Hematopoietic multipotent progenitor cell treated with erythropoietin and hydrocortisone succinate and interleukin-3 and kit ligand, for 4 days (in vitro differentiated cells): ENCODE measurements at places on chromosomes 7 and 10.

DNA sequence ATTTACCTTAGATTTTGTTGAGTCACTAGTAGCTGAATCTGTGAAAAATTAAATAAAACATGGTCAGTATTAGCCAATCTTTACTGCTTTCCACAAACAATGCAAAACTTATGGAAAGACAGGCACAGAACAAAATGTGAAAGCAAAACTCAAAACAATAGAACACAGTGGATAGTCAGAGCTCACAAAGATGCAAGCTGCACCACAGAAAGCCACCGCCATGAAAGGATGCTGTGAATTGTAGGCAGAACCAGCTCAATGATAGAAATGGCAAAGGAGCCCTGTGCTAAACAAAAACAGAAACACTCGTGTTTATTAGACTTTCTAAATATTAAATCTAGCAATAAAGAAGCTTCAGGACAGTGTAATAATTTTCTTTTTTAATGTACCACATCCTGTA lies 134.4 kb downstream of the ARHGAP21 start:
- DNase-seq: no peak

GRCh38 chr10:87818505-87819288 lies 671 bp upstream of the ATAD1 start:
- peak; percentile 61 for DNase-seq

DNA sequence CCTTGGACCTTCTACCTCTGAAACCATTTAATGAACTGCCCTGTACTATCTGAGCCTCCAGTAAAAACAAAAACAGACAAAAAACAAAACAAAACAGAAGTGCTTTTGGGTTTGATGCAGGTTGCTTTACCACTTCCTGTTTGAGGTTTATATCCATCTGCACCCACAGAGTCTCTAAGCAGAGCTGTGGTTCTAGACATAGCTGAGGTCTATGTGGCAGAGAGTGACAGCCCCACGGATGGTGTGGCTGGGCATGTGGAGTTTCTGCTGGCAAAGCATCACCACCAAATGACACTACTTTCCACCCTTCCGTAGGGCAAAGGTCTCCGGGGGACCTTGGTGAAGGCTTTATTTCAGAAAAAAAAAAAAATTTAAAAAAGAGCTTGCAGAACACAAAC lies 754.2 kb downstream of the GRID1 start:
- DNase-seq: peak; percentile 56

DNA sequence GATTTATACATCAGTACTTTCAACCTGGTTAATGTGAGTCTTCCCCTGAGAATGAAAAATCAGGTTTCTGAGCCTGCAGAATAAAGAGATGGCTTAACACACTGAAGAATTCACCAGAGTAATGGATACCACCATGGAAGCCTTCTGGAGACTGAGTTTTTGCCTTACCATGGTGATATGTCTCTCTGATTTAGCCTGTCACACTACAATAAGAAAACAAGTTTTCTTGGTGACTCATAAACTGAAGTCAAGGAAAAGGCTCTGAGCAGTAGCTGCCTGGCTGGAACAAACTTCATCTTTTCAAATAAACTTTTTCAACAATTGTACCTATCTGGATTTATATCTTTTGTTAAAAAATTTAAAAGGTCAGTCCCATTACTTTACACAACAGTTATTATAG lies 229.0 kb downstream of the PRPF18 start:
- DNase-seq: no peak

DNA sequence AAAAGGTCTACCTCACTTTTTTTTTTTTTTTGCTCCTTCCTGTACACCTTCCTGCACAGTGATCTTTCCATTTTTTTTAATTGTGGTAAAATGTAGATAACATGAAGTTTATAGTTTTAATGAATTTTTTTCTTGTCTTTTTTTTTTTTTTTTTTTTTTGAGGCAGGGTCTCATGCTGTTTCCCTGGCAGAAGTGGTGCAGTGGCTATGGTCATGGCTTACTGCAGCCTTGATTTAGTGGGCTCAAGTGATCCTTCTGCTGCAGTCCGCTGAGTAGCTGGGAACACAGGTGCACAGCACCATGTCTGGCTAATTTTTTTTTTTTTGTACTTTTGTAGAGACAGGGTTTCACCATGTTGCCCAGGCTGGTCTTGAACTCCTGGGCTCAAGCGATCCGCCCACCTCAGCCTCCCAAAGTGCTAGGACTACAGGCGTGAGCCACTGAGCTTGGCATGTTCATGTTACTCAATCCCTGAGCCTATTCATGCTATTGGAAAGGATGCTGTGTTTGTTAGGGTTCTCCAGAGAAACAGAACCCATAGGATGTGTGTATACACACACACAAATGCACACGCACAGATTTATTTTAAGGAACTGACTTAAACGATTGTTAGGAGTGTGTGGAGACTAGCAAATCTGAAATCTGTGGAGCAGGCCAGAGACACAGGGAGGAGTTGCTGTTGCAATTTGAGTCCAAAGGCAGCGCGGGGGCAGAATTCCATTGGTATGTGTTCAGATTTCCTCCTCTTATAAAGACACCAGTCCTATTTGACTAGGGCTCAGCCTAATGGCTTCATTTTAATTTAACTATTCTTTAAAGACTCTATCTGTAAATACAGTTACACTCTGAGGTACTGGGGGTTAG lies 29.1 kb downstream of the GALNT11 start:
- no peak for DNase-seq

DNA sequence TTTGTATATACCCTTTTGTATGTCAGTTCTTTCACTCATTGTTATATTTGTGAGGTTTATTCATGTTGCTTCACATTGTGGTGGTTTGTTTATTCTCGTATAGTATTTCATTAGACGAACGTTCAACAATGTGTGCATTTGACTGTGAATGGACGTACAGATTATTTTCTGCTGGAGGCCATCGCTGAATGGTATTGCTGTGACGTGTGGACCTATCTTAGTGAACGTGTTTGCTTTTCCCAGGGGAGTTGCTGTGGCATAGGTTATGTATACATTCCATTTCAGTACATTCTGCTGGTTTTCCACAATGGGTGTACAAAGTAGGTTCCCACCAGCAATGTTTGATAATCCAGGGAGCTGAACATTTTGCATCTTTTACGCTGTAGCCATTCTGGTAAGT lies 31.1 kb upstream of the PLEKHS1 start:
- DNase-seq: no peak

DNA sequence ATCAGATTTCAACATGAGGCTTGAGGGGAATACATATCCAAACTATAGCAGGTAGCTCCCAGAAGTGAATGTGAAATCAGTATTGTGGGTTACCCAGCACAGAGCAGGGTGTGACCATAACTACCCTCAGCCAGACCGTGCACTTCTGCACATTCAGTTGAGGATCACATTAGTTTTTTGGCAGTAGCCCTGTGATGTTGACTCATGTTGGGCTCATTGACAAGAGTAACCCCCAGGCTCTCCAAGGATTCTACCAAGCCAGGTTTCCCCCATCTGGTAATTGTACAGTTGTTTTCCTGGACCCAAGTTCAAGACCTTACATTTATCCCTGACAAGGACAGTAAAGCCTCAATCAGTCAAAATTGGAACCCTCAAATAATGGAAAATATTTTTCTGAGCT lies 11.7 kb upstream of the CPA4 start:
- DNase-seq: no peak

GRCh38 chr10:101008823-101009423 lies 9.3 kb downstream of the LZTS2 start:
- DNase-seq: no peak

DNA sequence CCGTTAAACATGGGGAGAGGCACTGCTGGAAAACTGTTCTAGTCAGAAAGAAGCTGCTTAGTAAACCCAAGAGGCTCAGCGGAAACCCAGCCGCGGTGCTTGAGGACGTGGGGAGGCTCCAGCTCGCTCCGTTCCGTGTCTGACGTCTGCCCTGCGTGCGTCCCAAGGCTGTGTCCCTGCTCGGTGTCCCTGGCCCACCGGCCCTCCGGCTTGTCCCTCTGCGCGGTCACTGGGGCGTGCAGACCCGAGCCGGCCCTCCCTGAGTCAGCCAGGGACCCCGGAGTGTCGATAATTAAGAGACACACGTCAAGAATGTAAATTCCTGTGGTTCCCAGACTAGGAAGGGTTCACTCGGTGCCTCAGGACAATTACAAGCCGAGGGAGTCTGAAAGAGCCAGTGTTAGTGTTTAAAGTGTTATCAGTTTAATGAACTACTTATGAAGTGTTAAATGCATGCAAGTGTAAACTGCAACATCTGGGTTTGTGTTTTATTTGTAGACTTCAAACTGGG lies 98.9 kb downstream of the WDR11 start:
- no peak for DNase-seq

DNA sequence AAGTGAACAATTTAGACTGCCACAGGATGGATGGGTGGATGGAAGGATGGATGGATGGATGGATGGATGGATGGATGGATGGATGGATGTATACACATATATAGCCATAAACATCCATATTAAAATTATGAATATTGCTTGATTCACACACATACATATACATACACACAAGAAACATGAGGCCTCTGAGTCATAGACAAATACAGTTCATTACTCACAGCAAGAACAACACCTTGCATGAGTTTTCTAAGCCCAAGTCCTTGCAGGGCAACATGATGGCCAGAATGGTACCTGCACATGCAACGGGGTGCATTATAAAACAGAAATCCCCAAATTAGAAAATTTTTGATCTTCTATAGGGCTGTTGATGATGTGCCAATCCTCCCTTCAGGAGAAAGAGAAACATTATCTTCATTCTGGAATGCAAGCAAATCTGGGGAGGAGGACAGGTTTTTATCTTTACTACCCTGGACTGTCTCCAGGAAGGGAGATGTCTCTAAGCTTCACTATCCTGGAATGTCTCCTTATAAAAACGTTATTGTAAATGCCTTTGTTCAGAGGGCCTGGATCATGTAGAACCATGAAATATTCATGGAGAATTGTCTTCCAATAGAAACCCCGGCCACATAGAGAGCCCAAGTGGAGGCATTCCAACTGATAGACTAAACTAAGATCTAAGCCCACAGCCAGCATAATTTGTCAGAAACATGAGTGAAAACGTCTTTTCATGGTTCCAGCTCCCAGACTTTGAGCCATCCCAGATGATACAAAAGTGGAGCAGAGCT lies 238.6 kb upstream of the LRRN3 start:
- no peak for DNase-seq

- no peak for DNase-seq
Measured at GRCh38 chr7:115682507-115682906, 348.1 kb downstream of the TFEC start.

GRCh38 chr7:152161171-152161570 lies 135.7 kb downstream of the GALNT11 start:
- DNase-seq: no peak

GRCh38 chr10:48209241-48209640 lies 65.3 kb downstream of the FRMPD2 start:
- no peak for DNase-seq

- no peak for DNase-seq
Measured at GRCh38 chr7:55515569-55516279, 56.6 kb downstream of the VOPP1 start.

DNA sequence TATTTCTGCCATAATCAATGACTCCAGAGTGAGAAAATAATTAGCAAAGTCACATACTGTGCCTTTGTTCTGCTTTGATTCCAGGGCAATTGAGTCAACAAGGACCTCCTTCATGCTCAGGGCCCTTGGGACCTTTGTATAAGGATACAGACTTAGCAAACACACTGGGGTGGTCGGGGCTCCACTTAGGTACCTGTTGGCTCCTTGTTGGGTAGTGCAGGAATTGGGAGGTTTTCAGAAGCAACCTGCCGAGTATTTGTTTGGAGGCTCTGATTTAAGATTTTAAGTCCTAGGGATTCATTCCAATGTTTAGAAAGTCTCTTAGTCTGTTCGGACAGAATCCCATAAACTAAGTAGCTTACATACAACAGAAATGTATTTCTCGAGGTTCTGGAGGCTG lies 3.0 kb downstream of the ADCK2 start:
- no peak for DNase-seq

GRCh38 chr7:142280263-142280662 lies 22.4 kb upstream of the PRSS58 start:
- DNase-seq: no peak

- no peak for DNase-seq
Measured at GRCh38 chr7:1977876-1978441, 254.8 kb downstream of the MAD1L1 start.

DNA sequence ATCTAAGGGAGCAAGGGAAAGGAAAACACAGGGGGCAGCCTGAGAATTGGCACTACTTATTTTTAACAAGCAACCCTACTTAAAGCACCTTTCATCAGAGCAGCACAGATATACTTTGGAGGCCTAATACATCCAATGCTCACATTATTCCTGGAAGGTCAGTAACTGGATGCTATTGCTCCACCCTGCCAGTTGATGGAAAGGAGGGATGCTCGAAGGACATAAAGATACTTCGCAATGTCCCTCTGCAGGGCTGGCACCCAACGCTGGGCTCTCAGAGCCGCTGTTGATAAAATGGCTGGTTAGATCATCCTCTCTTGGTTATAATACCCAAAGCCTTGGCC lies 307.9 kb upstream of the AOAH start:
- no peak for DNase-seq

DNA sequence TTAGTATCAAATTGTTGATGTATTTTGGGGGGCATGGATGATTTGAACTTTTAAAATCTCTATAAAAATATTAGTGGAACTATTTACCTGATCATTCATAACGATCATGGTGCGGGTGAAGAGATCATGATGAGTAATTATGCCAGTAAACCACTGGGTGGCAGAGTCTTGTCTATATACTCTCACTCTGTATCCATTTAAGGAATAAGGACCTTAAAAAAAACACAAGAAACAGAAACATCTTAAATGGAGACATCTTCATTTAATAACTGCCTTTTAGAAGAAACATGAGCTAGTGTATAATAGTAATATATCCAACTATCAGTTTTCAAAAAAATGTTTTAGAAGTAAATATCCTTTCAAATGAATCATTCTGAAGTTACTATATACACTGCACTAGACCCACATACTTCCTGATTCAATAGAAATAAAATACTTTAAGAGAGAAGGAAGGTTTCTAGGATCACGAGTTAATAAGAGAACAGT lies 84.0 kb downstream of the NRBF2 start:
- DNase-seq: peak; percentile 83

GRCh38 chr10:32982911-32983909 lies 25.2 kb upstream of the ITGB1 start:
- DNase-seq: no peak

DNA sequence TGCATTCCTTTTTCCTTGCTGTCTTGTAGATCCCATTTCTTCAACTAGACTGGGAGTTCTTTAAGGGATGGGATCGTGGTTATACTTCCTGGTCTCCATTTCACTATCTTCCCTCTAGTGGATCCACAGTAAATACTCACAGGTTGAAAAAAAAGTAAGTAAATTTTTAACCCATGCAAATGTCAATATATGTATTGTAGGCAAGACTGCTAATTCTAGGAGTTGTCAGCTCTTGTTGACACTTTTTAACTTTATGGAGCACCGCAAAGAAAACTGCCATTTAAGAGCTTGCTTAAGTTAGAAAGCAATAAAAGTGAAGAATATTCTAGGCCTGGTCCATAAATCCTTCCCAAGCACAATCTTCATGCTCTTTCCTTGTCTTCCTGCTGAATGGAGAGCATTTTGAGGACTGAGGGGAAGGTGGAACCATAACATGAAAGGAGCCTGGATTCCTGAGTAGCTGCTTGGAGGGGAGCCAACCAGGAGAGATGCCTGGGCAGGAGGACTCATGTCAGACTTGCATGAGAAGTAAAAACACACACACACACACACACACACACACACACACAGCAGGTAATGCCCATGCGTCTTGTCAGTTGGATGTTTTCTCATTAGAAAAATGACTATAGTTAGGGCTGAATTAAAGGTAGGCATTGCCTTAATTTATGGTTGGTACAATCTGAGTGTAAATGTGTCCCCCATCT lies 32.2 kb downstream of the VWA2 start:
- DNase-seq: no peak
